ENCODE measurements at places on chromosomes 3 and 15.

DNA sequence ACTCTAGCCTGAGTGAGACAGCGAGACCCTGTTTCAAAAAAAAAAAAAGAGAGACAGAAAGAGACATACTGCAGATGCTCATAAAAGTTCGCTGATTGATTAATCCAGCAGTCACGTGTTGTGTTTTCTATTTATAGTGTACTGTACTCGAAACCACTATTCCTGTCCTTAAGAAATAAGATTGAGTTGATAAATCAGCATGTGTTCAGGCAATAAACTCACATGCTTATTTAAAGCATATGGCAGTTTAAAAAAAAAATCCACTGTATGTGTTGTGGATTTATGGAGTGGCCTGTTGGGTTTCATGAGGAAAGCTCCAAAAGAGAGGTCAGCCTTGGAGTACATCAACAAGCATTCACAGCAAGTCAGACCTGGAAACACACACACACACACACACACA lies 17.7 kb downstream of the RPL22L1 start:
- DNase-seq, result peak; percentile 44

DNA sequence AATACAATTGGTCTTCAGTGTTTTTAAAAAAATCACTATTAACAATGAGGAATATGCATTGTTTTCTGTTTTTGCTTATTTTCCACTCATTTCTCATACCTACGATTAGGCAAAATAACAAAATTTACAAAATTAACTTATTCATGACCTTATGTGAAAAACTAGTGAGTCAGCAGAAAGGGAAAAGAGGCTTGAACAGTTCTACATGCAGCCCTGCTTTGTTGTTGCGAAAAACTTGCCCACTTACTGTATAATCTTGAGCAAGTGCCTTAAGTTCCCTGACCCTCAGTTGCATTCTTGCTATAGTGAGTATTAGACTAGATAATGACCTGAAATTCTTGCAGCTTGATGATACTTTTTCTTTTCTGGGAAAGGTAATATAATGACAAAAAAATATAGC lies 551.1 kb upstream of the BCHE start:
- DNase-seq, result no peak

GRCh38 chr15:98796685-98797357 lies 148.5 kb downstream of the IGF1R start:
- no peak for DNase-seq

- peak; percentile 79 for DNase-seq
Measured at GRCh38 chr15:29103824-29104565, 165.6 kb downstream of the NSMCE3 start.

DNA sequence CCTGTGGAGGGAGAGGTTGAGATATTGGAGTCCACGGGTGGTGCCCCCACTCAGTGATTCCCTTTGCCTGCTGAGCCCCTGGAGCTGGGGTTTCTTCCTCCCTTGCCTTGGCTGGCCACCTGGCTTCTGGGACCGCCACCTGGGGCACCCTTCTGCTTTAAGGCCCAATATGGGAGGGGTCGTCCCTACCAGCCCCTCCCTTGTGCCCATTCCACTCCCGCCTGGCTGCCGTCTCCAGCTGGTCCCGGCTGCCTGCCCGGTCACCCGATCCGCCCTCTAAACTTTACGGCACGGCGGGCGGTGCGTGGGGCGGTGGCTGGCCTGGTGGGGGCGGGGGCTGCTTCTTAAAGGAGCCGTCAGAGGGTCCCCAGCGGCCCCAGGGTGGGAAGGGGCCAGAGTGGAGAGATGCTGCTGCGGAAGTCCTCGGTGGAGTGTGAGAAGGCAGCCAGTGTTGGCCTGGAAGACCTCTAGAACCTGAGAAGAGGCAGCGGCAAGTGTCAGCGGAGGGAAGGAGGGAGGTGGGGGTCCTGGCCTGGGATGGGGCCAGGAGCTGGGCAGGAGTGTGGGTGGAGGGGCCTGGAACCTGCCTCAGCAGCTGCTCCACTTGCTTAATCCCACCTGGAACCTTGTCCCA lies 1.6 kb upstream of the SEMA3B start:
- no peak for DNase-seq

GRCh38 chr15:81301815-81302399 lies 22.0 kb downstream of the STARD5 start:
- no peak for DNase-seq

GRCh38 chr15:68682330-68682729 lies 103.5 kb downstream of the CORO2B start:
- DNase-seq, result no peak

GRCh38 chr3:183539811-183540210 lies 15.7 kb downstream of the KLHL6 start:
- DNase-seq, result no peak

- DNase-seq, result peak; percentile 54
Measured at GRCh38 chr3:52055537-52056351, 627 bp downstream of the DUSP7 start.

DNA sequence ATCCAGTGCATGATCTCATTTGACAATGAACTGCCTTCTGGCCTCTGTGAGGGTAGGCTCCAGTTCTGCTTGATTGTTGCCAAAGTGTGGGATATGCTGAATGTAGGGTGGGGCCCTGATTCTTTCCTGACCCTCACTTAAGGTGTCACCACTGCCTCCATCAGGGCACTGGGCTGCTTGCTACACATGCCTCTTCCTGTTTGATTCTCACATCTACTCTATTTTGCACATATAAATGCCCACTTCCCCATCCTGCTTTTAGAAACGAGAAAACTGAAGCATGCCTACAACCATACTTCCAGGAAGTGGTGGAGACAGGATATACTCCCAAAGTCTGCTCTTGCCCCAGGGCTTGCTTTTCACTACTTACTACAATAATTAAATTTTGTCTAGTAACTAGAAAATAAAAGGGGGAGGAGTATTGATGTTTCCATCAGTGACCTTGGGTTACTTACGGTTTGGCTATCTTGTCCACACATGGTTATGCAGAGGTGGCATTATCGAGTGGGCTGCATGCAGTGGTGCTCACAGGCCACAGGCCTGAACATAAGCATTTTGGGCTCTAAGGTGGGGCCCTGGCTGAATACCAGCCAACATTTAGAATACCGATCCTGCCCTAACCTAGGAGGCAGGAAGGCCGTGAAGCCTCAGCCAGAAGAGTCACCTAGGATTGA lies 6.7 kb downstream of the ZDHHC3 start:
- DNase-seq, result no peak

GRCh38 chr3:179037351-179037750 lies 34.3 kb downstream of the ZMAT3 start:
- peak; percentile 42 for DNase-seq

- no peak for DNase-seq
Measured at GRCh38 chr3:49135499-49135898, 2.6 kb upstream of the LAMB2 start.

- DNase-seq, result no peak
Measured at GRCh38 chr15:96860741-96861140, 530.2 kb downstream of the NR2F2 start.

GRCh38 chr3:168714609-168715240 lies 619.0 kb upstream of the GOLIM4 start:
- no peak for DNase-seq

DNA sequence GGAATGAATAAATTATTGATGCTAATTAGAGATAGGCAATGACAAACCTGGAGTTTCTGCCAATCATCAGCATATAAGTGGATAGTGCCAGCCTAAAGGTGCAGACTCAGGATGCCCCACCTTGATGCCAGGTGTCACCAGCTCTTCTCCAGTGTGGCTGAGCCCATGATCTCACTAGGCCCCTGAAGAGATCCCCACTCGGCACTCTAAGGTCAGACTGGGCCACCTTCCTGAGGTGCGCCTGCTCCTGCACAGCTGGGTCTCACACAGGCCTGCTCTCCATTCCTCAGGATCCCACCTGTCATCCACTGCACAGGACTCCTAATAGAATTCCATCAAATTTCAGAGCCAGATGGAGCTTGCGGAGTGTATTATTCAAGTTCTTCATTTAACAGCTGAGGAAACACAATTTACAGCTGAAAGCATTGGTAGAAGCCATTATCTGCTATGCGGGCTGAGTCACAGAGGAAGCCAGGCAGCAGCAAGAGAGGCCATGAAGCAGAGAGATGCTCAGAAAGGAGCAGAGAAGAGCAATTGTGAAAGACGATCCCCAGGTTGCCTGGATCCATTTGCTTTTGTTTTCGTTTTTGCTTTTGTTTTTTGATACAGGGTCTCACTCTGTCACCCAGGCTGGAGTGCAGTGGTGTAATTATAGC lies 25.1 kb upstream of the FSTL1 start:
- peak; percentile 64 for DNase-seq

DNA sequence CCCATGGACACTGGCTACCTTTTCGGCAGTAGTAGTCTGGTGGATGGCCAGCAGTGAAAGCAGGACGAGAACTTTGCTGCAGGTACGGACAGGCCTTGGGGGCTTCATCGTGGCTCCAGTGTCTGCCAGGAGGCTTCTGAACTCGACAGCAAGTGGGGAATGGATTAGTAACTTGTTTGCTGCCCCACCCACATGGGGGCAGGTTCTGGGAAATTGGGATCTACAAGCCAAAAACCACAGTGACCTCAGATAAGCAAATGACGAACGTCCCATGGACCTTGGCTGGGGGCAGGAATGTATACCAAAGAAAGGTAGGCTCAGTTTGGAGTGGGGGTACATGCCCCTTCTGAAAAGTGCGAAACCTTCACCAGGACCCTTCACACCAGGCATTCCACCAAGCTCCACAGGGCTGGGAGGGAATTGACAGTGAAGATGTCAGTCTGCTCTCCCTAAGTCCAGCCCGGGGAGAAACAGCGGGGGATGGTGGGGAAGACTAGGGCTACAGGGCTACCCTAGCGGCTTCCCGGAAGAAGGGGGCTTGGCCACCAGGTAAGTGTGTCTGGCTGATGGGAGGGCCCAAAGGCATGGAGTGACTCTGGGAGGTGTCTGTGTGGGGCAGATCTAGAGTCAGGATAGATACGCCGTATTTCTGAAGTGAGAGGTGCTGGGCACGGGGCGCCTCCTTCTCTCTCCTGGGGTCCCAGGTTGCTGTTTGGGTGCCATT lies at the start of gene ITIH4:
Gene ITIH4 (minus strand): TSS at position 138 of the 724 bp plus-strand sequence. CDS start 30 bp downstream, at position 108.
- no peak for DNase-seq

- DNase-seq, result peak; percentile 6
Measured at GRCh38 chr3:174907027-174907426, 47.9 kb downstream of the NAALADL2 start.

DNA sequence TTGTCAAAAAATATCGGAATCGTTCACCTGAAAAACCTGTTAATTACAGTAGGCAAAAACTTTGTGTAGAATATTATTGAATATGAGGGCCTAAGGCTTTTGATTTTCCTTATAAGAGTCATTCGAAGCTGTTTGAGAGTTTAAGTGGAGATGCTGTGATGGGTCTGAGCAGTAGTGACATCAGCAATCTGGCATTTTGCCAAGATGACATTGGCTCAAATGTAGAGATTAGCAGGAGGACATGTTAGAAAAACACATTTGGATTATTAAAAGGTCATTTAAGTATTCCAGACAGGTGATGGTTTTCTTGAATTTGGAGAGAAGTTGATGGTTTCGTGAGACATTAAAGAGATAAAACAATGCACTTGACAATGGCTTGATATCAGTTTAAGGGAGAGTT lies 12.9 kb downstream of the OR5AC2 start:
- no peak for DNase-seq

- DNase-seq, result peak; percentile 31
Measured at GRCh38 chr3:79085171-79085570, 682.6 kb downstream of the ROBO1 start.

DNA sequence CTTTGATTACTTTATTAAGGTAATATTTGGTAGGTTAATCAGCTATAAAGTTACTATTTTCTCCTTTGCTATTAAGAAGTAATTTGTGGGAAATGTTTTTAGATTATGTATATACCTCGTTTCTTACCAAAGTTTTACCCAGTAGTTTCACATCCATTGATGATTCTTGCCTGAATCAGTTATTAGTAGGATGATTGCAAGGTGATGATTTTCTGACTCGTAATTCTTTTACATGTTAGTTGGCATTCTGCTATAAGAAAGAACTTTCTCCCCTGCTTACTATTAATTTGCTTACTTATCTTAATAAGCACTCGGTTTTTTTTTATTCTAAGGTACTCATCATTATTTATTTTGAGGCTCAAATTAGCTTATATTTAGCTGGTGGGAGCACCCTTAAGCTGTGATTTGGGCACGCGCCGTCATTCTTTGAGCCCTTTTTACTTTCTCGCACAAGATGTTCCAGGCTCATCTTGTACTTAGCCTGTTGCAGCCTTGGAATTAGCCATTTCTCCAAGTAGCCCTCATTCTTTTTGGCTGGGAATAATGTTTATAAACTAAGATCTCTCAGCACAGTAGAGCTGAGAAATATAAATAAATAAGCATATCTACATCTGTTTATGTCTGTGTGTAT lies 15.3 kb downstream of the USP3 start:
- DNase-seq, result no peak

- peak; percentile 59 for DNase-seq
Measured at GRCh38 chr3:134378384-134378783, 4.1 kb upstream of the AMOTL2 start.

DNA sequence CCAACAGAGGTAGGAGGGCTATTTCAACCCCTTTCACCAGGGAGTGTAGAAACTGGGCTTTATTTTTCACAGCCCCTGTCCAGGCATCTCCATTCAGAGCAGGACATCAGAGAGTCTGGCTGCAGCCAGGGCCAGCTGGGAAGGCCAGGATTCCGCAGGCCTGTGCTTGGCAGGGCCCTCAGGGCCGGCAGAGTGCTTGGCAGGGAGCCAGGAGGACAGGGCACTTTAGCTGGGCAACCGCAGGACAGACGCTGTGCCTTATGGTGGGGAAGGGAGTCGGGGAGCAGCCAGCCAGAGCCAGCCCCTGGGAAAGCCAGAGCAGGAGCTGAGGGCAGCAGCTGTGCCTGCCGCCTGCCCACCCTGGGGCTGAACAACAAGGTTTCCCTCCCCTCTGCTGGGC lies 34.5 kb upstream of the IQCF6 start:
- no peak for DNase-seq

- peak; percentile 82 for DNase-seq
Measured at GRCh38 chr3:146166826-146167225, 5.8 kb upstream of the PLOD2 start.

- peak; percentile 6 for DNase-seq
Measured at GRCh38 chr3:153210146-153210545, 48.1 kb downstream of the RAP2B start.

- DNase-seq, result no peak
Measured at GRCh38 chr3:128337305-128337704, 129.4 kb downstream of the DNAJB8 start.

GRCh38 chr3:158248261-158248660 lies 138.4 kb downstream of the RSRC1 start:
- DNase-seq, result no peak

- DNase-seq, result peak; percentile 96
Measured at GRCh38 chr15:95840004-95840403, 490.5 kb upstream of the NR2F2 start.

- DNase-seq, result no peak
Measured at GRCh38 chr15:47364230-47365141, 352.8 kb upstream of the SEMA6D start.

DNA sequence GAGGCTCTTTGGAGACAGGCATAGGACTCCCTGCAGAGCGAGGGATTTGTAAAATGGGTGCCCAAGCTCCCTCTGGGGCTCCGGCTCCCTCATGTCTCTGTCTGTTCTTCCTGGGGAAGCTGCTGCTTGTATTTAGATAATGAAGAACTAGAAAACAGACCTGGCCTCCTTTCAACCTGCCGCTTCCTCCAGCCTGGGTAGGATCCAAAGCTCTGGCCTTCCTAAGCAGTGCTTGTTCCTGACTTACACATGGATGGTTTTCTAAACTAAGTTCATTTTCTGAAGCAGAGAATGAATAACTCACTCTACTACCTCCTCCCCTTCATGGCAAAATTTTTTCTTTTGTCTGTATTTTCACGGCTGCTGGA lies 36.9 kb upstream of the MYZAP start:
- DNase-seq, result no peak

- DNase-seq, result no peak
Measured at GRCh38 chr3:4751029-4751501, 228.2 kb upstream of the BHLHE40 start.
